Stimulated activated CD8-positive, alpha-beta memory T cell treated with anti-CD3 and anti-CD28 coated beads, Interleukin-2, amount 100 ng/mL, for 1 hour (primary cell): ENCODE measurements at places on chromosomes 1 and 21.

DNA sequence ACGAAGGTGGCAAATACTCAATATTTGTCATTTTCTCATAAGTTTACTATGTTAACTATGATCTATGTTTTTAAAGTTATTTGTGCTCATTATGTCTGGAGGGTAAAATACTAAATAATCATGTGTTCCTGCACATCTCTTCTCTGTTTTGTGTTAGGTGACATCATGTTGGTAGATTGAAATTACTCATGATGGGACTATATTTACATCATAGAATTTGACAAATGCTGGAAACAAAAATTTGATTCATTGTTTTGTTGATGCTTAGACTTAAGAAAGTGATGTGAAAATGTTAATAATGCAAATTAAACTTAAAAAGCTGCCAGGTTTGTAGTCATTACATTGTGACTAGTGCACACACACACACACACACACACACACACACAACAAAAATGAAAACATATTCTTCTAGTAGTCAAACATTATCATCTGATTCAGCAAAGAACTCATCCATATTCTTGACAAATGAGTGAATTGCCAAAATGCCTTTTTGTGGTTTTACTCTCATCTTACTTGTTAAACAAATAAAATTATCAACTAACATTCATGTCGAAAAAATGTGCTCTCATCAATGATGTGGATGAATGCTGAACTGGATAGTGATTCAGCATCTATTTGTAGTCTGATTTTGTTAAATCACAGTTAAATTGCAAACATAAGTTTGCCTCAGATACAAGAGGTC lies 870.7 kb downstream of the BRINP3 start:
- no peak for DNase-seq

DNA sequence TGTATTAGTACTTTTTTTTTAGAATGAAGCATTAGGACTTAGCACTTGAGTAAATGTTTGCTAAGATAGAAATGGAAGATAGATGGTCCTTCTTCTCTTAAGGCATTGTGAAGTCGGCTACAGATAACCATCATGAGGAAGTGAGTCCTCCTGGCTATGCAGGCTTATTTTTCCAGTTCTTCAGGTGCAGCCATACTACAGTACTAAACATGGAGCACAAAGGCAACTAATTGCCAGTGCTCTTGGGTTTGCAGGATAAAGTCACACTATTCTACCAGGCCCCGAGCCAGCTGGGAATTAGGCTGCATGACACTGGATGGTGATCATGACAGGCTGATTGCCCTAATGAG lies 197.3 kb upstream of the SGIP1 start:
- no peak for DNase-seq

DNA sequence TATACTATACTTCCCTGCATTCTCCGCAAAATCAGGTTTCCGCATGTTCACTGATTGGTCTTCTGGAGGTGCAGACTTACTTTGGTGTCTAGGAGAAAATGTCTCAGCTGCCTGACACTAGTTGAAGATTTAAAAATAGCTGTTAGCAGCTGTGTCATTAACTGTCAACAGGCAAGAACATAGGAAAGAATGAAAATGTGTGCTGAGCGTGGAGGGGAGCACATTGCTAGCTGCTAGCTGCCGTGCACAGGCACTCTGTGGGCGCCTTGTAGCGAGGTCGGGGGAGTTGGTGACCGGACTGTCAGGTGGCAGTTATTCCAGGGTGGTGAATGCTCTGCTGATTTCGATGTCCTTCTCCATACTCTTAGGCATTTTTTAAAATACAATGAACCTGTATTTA lies 5.2 kb downstream of the FAAH start:
- no peak for DNase-seq

DNA sequence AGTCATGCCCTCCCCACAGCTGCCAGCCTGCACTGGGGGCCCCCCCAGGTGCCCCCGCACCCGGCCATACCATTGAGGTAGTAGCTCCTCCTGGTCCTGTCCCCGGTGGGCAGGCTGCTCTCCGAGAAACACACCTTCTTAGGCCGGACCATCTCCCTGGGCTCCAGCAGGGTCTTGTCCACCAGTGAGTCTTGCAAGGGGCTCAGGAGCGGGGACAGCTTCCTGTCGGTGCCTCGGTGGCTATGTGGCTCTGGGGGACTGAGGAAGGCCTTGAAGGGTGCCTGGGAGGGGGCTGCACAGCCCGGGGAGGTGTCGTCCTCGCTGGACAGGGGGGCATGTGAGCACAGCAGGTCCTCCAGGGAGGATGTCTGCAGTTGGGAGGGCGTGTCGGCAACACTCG lies 12.9 kb upstream of the FTCD start:
- no peak for DNase-seq

GRCh38 chr1:24850328-24850920 lies 79.7 kb downstream of the RUNX3 start:
- DNase-seq: no peak

GRCh38 chr1:28259934-28260802 lies 850 bp downstream of the SESN2 start:
- no peak for DNase-seq

- DNase-seq: no peak
Measured at GRCh38 chr1:97508653-97509218, 412.1 kb downstream of the DPYD start.

DNA sequence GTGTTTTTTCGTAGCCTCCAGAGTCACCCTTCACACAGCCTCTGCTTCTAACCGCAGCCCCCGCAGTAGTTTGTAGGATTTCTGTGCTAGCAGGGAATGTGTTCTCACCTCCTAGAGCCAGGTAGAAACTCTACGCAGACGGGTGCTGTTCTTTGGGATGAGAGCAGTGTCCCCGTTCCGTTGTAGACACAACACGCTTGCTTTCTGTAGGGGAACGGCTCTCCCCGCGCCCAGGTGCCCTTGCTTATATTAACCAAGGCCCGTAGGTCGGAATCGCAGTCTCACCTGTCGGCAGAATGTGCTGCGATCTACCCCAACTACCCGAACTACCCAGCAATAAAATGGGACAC lies 111.8 kb upstream of the NBPF11 start:
- no peak for DNase-seq
